ENCODE measurements at places on chromosomes 7 and 10.
A peak's percentile ranks its signal among the peaks of the same experiment; 100 is the strongest.

- DNase-seq, result no peak
Observed at GRCh38 chr10:12849319-12850181, 152.0 kb downstream of the CCDC3 start.

GRCh38 chr7:138848056-138848980 lies 50.3 kb upstream of the ATP6V0A4 start:
- no peak for DNase-seq

DNA sequence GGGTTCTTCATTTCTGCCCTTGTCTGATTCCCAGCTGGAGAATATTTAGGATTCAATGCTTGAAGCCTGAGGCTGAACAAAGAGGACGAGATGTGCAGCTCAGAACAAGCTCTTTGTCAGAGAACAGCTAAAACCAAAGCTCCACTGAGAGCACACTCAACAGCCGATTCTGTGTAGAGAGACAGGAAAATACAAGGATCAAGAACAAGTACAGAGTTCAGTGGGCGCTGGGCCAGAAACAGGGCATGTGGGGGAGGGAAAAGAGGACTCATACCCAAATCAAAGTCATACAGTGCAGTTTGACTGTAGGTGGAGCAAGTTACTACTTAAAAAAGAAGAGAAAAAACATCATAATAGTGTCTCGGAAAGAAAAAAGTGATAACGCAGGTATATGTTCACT lies at the start of gene AGMO:
Gene AGMO, minus strand, starts transcription at position 181 of the 400 bp plus-strand sequence.
- DNase-seq, result no peak

- no peak for DNase-seq
Observed at GRCh38 chr7:38396852-38397251, 123.4 kb upstream of the TARP start.

GRCh38 chr10:132138596-132138995 lies 48.2 kb upstream of the DPYSL4 start:
- no peak for DNase-seq

- no peak for DNase-seq
Observed at GRCh38 chr7:115973406-115973805, 57.2 kb downstream of the TFEC start.

GRCh38 chr7:82760074-82760473 lies 316.5 kb upstream of the CACNA2D1 start:
- no peak for DNase-seq

GRCh38 chr10:128851726-128852125 lies 615.3 kb upstream of the MGMT start:
- DNase-seq, result no peak

DNA sequence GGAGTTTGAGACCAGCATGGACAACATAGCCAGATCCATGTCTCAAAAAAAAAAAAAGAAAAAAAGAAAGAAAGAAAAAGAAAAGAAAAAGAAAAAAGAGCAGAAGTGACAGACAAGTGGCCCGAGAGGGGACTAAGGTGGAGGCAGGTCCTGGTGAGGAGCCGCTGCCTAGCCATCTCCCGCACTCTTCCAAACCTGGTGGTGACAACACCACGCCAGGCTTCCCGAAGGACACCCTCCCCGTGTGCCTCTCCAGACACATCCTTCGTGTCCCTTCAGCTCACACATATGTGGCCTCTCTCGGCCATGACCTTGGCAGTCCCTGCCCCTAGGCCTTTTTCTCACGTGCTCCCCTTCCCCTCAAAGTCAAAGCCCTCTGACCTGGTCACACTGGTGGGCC lies 36.4 kb downstream of the IFT22 start:
- DNase-seq, result no peak

GRCh38 chr7:87702326-87702725 lies 74.1 kb downstream of the RUNDC3B start:
- no peak for DNase-seq

DNA sequence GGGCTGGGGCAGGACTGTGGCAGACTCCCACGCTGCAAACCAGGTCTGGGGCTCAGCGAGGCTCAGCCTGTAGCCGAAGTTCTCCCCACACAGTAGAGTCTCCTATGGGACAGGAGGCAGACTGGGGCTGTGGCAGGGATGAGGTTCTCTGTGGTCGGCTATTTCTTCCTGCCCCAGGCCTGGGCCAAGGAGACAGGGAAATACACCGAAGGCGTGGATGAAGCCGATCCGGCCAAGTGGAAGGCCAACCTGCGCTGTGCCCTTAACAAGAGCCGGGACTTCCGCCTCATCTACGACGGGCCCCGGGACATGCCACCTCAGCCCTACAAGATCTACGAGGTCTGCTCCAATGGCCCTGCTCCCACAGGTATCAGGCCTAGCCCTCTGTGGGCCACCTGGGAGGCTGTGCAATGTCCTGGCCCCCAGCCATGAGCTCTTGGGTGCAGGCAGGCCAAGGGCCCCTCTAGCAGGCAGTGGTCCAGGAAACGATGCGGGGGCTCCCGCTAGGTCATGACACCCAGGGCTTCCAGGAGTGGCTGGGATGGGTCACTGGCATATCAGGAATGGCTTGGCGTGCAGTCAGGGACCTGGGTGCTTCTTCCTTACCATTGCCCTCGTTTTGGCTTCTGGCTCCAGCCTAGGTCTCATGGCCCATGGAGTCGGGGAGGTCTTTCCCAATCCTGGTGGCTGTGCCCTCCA lies 8.1 kb downstream of the IRF5 start:
- DNase-seq, result no peak

GRCh38 chr10:126229686-126230085 lies 158.6 kb downstream of the ADAM12 start:
- DNase-seq, result no peak

- DNase-seq, result no peak
Observed at GRCh38 chr7:5234852-5235831, 45.1 kb downstream of the WIPI2 start.

GRCh38 chr10:115483294-115483693 lies 390.1 kb downstream of the ATRNL1 start:
- no peak for DNase-seq

DNA sequence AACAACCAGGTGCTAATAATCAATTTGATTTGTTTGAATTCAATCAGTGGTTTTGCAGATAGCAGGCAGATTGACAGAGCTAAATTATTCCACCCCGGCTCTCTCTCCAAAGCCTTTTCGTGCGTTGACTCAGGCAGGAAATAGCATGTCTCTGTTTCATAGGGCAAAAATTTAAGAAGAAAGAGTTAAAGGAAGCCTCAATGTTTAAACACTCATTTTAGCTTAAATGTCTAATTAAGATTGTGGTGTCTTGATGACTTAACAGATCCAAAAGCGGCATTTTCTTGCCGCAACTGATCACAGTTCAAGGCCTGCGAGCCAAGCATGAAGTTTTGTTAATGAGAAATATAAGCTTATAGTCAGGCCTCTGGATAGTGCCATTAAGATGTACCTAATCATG lies 1051.1 kb upstream of the AUTS2 start:
- DNase-seq, result no peak

DNA sequence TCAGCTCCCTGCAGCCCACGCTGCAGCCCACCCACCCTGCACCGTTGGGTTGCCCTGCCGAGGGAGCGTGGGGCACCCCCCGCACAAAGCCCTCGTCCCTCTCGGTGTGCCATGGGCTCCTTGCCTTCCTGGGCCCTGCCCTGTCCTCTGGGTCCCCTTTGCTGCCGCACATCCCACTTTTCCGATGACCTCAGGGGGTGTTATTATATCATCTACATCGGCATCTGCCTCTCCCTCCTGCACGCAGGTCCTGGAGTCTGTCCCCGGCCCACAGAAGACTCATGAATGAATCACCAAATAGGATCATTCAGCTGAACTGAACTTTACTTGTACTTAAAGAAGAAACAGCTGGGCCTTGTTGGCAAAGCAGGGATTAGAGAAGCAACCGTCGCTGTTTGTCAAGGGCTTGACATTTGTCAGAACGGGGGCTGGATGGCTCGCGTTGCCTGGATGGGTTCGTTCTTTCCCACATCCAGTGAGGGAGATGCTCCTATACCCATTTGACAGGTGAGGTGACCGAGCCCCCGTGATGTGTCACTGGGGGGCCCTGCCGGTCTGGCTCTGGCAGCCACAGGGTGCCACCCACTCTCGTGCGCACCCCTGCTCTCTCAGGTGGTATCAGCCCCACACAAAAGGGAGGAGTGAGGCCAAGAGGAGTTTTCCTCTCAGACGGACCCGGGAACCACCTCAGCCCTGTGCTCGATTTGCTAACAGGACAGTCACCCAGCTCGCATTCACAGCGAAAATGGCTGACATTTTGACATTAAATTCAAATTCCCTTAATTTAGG lies 58.6 kb upstream of the EBF3 start:
- peak; percentile 20 for DNase-seq

DNA sequence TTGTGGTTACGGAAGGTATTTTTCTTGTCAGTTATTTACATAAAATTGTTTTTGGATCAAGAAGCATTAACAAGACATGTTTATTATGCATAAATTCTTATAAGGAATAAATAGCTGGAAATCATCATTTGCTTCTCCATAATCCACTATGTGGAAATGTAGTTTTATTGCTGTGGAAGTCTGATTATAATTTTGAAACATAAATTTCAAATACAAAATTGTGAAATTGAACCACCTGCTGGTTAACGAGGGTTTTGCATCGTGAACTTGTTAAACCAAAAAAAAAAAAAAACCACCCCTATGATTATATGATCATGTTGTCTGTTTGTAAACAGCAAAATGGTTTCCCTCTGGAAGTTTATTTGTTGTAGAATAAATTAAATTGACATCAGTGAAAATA lies 25.9 kb downstream of the ABRAXAS2 start:
- DNase-seq, result peak; percentile 37

GRCh38 chr10:43314626-43315495 lies 48.0 kb upstream of the RASGEF1A start:
- DNase-seq, result no peak

DNA sequence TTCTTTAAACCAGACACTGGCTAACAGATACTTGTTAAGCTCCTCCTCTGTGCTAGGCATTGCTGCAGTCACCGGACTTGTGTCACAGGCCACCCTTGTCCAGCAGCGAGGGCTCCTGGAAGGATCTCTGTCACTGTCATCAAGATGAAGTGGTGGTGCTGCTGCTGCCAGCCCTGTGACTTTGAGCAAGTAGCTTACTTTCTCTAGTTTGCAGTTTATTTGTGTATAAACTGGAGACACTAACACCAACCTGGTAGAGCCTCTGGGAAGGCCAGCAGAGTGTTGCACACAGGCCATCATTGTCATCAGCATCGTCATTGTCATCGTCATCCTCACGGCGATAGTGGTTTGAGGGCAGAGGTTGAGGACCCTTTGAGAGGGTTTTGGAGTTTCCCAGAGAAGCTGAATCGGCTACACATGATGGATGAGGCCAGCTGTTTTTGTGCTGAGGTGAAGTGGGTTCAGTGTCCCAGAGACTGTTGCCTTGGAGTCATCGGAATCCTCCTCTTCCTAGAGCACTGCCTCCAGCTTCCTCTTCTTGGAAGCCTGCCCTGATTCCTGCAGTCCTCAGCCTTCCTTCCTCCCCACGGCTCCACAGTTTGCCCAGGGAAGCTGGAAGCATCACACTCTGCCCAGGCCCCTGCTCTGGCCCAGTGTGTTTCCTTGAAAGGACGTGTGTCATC lies 128.4 kb downstream of the GRK5 start:
- no peak for DNase-seq

DNA sequence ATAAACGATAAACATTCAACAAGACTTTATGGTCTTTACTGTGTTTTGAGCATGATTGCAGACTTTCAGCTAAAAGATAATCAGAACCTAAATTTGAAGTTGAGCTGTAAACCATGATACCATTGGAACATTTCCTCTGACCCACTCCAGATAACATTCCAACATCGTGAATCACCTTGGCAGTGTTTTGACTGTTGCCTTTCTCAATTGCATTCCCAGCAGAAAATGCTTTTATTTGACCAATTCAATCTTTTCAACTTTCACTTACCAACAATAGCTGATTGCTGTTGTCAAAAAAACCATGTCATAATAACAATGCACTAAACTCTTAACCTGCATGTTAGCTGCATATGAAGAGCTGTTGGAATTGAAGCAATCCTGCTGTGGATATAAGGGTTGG lies 165.5 kb downstream of the MDFIC start:
- DNase-seq, result peak; percentile 29

GRCh38 chr7:1043552-1044188 lies 676 bp upstream of the GPR146 start:
- DNase-seq, result no peak

GRCh38 chr7:99665312-99666012 lies 14.3 kb downstream of the CYP3A5 start:
- DNase-seq, result no peak

DNA sequence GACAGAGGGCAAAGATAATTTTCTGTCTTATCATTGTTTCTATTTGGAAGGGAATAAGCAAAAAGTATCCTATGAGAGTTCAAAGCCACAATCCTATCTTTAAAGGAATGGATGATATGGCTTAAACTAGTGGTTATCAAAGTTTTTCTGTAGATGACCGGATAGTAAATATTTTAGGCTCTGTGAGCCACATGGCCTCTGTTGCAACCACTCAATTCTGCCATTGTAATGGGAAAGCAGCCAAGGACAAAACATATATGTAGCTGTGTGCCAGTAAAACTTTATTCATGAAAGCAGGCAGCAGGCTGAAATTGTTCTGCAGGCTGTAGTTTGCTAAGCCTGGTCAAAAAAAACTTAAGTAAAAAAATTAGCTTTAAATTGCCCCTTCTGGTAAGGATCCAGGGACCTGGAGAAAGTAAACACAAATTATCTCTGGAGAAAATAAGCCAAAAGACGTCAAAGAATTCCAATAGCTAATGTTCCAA lies 73.3 kb downstream of the THSD7A start:
- DNase-seq, result no peak

DNA sequence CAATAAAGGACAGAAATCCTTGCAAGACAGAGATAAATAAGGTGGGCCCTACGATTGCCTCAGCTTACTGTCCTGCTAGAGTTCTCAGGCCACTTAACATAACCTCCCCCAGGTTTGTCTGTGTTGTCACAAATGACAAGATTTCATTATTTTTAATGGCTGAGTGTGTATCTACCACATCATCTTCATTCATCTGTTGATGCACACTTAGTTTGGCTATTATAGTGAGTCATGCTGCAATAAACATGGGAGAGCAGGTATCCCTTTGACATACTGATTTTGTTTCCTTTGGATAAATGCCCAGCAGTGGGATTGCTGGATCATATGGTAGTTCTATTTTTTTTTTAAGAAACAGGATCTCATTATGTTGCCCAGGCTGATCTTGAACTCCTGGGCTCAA lies 60.6 kb downstream of the PRTFDC1 start:
- no peak for DNase-seq

DNA sequence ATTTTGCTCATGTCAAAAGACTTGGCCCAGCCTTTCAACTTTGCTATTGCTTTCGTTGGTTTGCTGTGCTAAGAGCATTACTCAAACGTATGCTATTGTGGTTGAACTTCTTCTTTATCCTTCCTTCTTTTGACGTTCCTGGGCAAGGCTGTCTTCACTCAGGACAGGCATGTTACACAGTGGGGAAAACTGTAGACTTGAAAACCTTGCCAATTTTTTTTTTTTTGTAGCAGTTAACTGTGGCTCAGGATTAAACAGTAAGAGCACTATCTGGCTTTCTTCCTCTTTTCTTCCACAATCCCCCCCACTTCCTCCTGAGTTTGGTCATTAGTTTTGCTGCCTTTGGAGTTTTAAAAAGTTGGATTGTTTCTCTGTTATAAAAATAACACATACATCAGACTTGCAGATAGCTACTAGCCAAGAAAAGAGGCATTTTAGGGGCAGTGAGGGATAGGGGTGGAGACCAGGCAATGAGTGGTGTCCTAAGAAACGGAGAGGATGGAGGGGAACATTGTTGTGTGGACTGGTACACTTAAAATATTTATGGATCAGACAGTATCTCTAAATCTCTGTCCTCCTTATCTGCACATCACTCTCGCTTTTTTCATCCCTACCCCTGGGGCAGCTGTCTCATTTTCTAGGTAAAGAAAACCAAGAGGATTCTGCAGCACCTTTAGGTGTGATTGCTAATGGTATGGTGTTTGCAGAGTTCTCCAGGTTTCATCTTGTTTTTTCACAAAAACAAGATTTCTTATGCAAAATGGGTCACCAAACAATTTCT lies 181.7 kb downstream of the LRMDA start:
- peak; percentile 33 for DNase-seq

GRCh38 chr10:36182179-36182566 lies 540.1 kb upstream of the FZD8 start:
- DNase-seq, result no peak
